ENCODE measurements at places on chromosomes 2 and 18.
A peak's percentile ranks its signal among the peaks of the same experiment; 100 is the strongest.

DNA sequence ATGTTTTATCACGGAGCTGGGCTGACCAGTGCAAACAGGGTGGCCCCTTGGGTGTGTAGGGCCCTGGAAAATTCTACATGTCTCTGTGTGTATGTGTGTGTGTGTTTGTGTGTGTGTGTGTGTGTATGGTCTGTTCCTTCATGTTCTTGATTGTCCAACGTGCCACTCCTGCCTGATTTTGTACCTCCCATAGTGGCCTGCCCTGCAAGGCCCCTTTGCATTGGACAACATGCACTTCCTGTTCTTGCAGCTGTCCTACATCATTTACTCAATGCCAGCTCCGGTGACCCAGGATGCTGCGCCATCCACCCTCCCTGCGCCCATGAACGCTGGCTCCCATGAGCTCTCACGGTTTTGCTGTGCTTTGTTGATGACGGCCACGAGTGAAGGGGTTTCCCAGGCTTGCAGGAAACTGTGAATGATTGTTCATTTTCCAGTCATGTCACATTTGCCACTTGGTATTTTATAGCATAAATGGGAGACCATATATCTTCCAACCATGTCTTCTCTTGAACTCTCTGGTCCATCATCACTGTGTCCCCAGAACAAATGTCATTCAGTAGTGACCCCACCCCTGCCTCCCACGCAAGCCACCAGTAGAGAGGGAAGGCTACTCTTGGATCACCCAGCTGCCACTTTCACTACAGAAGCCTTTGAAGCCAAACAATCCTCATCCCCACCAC lies 69.7 kb upstream of the NCK2 start:
- DNase-seq, result no peak

GRCh38 chr18:78699499-78699898 lies 280.1 kb upstream of the SALL3 start:
- no peak for DNase-seq

GRCh38 chr2:231483398-231484329 lies 19.4 kb upstream of the NCL start:
- peak; percentile 12 for DNase-seq

DNA sequence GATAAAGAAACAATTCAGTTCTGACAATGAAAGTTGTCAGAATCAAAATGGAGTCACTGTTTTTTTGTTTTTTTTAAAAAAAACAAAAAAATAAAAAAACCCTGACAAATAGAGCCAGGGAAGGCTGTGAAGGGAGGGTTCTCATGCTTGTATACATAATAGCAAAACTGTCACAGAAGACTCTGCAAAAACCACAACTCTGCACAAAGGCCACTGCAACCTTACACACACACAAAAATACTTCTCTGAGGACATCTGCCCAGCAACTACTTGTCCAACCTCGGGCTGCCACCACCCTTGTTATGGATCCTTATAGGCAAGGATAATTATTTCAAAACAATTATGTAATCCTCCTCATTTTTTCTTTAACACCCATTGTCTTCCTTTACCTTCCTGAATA lies 41.9 kb upstream of the C2orf66 start:
- no peak for DNase-seq

DNA sequence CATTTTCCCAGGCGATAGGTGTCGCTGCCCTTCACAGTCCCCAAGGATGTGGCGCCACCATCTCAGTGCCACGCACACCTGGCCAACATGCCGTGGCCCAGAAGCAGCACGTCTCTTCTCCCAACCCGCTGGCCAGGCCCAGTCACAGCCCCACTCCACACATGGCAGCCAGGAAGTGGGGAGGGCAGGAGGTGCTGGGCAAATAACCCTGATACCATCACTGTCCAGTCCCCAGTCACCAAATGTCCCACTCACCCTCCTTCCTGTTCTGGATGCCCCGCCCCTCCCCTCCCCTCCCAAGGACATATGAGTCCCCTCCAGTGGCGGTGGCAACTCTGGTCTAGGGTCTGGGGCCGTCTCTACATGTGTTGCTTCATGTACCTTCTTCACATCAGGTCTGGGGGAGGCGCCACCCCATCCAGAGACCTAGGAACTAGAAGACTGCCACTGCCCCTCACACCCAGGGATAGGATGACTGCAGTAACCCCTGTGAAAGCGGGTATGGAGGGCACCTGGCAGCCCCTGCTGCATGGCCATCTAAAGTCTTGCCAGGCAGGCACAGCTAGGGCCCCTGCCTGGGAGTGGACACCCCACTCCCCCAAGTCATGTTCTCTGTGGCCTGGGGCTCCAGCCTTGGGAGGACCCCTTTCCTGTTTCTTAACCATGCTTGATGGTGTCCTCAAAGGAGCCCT lies 7.3 kb upstream of the CAPN10 start:
- no peak for DNase-seq

- DNase-seq, result no peak
Observed at GRCh38 chr18:31973929-31974546, 31.1 kb upstream of the TRAPPC8 start.

- DNase-seq, result no peak
Observed at GRCh38 chr18:12497296-12497695, 89.6 kb downstream of the PRELID3A start.

- DNase-seq, result no peak
Observed at GRCh38 chr18:46352520-46353250, 248.5 kb downstream of the HAUS1 start.

GRCh38 chr2:100703213-100703612 lies 116.7 kb upstream of the NPAS2 start:
- peak; percentile 19 for DNase-seq

- peak; percentile 86 for DNase-seq
Observed at GRCh38 chr2:102027036-102027980, 35.5 kb downstream of the IL1R2 start.

GRCh38 chr2:196248467-196249094 lies 77.2 kb upstream of the STK17B start:
- no peak for DNase-seq

- DNase-seq, result peak; percentile 87
Observed at GRCh38 chr2:64311948-64312621, 141.9 kb upstream of the LGALSL start.

DNA sequence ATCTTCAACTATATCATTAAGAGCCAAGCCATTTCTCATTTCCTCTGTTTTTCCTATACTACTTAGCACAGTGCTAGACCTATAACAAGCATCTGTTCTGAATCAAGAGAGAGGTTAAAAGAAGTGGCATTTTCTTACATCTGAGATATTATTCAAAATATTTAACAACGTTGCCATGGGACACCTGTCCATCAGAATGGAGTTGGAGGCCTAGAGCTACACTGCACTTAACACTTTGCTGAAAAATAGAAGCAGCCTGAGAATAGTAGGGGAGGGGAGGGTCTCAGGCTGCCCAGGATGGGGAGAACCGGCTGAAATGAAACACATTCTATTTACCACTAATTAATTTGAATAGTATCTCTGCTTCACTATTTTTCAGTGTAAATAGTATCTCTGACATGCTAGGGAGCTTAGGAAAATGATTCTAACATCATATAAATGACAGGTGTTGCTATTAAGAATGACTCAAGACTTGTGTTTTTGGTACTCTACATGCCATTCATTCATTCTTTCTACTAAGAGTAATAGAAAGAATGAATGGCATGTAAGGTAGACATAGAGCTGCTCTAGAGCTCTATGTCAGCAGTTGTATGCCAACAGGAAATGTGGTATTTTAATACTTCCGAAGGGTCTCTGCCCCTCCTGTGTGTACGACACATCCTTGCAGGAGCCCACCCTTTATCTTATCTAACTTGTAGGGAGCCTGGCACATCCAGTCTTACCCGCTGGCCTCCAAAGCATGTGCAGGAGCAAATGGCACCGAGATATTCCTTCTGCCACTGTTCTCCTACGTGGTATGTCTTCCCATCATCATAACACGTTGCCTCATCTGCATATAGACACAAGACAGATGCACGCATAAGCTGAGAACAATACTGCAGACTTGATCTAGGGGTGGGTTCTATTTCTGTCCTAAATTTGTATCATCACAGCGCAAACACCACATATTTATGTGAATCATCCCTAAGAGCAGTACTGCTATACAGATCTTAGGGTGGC lies 52.6 kb downstream of the ATIC start:
- no peak for DNase-seq

GRCh38 chr2:10266133-10266620 lies 36.5 kb upstream of the HPCAL1 start:
- peak; percentile 20 for DNase-seq

Measured in fibroblast of skin of right quadriceps (primary cell).